ENCODE measurements at places on chromosomes 6 and 20.

DNA sequence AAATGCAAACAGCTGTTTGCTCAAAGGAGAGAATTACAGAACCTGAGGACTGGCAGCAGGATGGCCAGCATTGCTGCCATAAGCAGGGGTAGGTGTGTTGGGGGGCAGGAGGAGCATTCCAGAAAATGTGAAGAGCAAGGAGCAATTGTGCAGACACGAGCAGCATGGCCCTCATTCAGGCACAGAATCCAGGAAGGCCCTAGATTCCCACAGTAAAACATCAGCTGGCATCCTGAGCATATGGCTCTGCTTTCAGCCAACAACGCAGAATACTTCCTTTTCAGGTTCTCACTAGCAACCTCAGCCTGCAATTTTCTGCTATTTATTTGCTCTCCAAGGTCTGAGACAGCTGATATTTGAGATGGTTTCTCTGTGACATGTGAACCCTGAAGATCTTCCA lies 243.4 kb upstream of the POU3F2 start:
- DNase-seq = no peak

GRCh38 chr6:139549561-139550070 lies 175.2 kb upstream of the CITED2 start:
- no peak for DNase-seq

DNA sequence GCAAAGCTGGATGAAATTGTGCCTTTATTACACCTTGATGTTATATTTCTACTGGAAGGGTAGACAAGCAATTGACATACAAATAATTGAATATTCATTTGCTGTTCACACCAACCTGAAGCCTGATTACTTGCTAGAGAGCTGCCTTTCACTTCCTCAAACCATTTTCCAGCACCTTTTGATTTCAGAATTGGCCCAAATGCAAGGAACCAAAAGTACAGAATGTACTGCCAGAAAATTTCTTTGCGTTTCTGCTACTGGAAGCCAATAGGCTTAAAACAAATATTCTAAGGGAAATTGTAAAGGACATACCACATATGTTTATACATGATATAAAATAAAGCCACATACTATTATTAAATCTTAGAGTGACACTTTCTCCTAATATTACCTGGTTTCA lies 94.5 kb downstream of the RFPL4B start:
- no peak for DNase-seq

GRCh38 chr6:134880487-134881190 lies 69.3 kb downstream of the ALDH8A1 start:
- no peak for DNase-seq

DNA sequence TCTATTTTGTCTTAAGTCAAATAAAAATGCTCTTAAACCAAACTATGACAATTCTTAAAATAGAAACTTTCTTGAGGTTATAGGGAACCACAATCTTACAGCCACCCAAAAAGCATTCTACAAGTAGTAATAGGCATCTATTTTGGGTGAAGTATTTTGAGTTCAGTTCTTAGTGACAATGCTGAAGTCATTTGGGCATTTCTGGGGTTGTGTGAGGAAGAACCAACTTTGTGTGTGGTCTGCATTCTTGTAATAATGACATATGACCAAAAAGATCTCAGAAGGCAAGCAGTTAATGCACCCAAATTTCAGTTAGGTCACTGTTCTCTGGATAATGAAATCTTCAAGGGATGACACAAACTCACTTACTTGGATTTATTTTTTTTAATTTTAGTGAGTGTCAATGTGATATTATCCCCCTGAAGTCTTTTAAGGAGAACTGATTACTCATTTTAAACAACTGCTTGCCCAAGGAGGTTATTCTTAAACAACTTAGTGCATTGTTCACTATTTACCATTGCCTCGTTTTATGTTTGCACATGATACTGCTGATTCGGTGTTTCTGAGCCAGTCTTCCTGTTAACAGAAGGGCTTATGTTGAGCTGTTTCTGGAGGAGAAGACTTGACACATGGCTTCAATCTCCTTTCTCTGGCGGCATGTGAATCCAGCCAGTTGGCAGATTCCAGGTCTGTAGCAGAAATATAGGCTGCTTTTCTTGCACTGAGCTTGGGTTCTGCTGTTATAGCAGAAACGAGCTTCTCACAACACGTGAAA lies 618.9 kb downstream of the BCKDHB start:
- no peak for DNase-seq

DNA sequence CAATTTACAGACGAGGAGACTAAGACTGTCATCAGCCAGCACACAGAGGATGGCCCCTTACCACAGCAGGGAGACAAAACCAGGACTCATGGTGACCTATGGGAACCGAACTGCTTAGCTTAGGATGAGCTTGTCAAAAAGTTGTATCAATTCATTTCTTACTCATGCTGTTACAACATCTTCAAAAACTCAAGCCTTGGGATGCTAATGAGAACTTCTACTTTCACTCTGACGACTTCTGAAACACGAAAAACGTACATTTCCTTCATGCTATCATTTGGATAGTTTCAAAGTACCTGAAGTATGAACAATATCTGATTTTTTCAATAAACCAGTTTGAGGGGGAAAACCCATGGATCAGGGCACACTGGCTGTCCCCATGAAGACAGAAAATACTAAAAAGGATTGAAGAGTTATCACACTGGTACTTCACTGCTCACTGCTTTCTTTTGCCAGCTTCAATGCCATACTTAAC lies 31.9 kb downstream of the HIVEP2 start:
- no peak for DNase-seq

DNA sequence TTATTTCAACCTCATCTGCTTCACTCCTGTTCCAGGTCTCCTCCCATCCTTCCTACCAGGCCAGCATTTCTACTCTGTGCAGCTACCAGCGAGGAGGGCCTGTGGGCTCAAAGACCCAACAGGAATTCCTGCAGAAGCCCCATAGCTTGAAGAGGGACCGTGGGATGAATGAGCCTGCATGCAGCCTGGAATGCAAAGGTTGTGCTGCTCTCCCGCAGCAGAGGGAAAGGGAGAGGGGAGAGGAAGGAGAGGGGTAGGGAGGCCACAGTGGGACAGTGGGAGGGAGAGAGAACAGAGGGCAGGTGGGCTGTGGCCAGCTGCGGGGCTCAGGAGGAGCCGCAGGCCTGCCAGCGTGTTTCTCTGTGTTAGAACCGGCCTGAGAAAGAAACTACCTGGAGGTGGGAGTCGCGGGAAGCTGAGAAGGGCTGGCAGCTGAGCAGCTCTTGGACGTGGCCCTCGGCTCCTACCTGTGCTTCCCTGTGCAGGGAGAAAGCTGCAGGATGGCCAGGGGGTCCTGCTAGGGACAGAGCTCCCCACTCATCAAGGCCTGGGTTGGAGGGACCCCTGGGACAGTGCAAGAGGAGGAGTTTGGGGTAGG lies 66.1 kb upstream of the MLN start:
- DNase-seq = no peak

DNA sequence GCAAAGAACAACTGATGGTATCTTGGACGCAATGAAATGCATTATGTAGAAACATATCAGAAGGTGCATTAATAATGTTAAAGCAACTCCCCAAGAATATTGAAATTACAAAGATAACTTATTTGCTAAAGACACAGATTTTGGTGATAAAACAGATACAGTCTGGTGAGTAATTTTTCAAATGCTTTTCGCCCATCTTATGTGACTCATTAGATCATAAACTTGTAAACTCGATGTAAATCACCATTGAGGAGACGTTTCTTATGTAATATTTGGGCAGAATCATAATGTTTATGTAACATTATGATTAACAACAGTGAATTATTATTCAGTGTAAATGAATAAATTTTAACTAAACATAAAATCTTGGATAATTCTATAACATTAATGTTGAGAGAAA lies 608.1 kb downstream of the KIF16B start:
- DNase-seq = no peak

DNA sequence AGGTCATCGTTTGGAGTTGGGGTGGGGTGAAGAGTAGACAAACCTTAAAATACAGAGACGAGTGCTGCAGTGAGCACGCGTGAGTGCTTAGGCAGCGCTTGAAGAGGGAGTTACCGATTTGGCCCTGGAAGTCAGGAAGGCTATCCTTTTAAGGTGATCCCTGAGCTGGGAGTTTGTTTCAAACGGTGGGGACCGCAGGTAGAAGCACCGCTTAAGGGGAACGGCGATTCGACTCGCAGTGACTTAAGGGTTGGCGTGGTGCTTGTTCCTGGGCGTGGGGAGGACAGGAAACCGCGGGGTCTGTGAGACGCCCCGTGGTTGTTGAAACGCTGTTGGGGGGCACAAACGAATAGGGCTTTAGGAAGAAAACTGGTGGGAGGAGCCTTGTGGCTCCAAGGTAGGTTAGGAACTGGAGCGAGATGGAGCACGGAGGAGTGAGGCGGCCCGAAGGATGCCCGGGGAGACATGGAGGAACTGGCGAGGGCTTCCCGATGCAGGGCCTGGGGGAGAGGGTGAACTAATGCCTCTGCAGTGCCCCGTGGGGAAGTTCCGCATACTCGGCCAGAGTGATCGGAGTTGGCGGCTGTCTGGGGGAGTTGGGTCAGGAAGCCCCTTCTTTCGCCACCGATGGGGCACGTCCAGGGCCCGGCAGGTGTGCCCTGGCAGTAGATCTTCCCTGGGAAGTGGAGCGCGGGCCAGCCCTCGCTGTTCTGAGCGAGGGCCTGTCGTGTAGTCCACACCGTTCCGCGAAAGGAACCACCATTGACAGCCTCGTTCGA lies 1.3 kb upstream of the CDYL start:
- no peak for DNase-seq

GRCh38 chr6:125200941-125201340 lies 47.4 kb downstream of the TPD52L1 start:
- no peak for DNase-seq

- DNase-seq = no peak
These were observed 42.6 kb upstream of the PXDC1 start for GRCh38 chr6:3794092-3794491.

- DNase-seq = no peak
These were observed 5.4 kb downstream of the SLC22A23 start for GRCh38 chr6:3451498-3451897.

- no peak for DNase-seq
These were observed 120.6 kb upstream of the AGPAT4 start for GRCh38 chr6:161394437-161394836.

GRCh38 chr6:22455378-22455777 lies 114.0 kb upstream of the HDGFL1 start:
- DNase-seq = no peak

GRCh38 chr6:139490482-139490881 lies 116.0 kb upstream of the CITED2 start:
- peak; percentile 69 for DNase-seq

DNA sequence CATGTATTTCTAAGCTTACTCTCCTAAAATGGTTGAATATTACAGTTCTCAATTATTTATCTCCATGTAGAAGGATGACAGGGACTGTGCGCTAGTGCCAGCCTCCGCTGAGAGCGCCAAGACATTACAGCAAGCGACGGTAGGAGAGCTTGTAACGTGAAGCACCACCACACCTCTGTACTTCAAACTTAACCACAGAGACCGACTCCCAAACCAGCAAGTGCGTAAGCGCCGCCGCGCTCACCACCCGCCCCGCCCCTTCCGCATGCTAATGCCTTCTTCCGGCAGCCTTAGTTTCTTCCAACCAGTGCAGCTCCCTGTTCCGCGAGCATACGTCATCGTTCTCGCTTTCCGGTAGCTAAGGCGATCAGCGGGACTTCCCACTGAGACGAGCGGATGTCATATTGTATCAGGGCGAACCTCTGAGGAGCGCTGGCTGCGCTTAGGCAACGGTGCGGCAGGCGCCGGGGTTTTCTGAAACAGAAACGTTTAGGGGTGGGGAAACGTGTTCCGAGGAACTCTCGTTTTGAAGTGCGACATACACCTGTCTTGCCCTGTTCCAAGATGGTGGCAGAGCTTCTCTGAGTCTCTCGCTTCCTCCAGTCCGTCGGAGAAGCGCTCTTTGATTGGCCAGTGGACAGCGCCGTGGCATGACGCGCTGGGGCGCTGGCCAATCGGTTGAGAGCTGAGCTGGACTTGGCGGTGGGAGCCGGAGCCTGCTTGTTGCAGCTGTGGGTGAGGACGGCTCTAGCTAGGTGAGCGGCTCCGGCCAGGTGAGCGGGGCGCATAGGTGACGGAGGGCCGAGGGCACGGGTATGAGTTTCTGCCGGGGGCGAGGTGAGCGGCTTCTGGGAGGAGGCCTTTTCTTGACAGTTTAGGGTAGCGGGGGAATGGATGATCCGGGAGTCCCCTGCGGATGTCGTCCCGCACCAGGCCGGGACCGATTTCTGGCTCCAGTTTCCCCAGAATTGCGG lies at the start of gene SEC23B:
SEC23B (plus strand) TSS at position 723 of the 974 bp plus-strand sequence. CDS start 2,896 bp downstream, outside the sequence.
- peak; percentile 97 for DNase-seq

- no peak for DNase-seq
These were observed 222.5 kb downstream of the SYNDIG1 start for GRCh38 chr20:24691901-24692351.

GRCh38 chr6:35501784-35502183 lies 4.9 kb upstream of the TEAD3 start:
- no peak for DNase-seq

DNA sequence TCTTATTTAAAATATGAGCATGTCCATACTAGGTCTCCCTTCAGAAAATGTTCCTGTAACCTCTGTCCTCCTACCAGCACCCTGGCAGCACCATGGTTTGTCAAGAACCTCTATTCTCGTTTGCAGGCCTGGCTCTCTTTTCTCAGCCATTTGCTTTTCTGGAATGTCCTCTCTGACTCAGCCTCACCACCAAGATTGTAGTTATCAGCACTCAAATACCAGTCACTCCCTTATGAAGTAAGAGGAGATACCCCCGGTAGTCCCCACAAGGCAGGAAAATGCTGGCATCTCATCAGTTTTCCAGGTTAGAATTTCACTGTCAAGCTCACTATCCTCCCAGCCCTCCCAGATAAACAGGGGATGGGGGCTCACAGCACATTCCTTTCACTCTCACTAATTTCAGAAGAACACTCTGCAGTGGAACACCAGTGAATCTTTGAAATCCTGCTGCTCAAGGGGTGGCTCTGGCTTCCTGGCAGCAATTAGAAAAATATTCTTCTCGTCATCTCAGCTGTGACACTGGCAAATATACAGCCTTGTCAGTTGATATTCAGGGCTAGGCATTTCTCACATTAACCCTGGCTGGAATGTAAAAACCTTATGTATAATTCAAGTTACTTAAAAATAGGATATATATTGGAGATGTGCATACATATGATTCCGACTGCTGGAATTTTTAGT lies 129.2 kb downstream of the TBX18 start:
- DNase-seq = no peak

DNA sequence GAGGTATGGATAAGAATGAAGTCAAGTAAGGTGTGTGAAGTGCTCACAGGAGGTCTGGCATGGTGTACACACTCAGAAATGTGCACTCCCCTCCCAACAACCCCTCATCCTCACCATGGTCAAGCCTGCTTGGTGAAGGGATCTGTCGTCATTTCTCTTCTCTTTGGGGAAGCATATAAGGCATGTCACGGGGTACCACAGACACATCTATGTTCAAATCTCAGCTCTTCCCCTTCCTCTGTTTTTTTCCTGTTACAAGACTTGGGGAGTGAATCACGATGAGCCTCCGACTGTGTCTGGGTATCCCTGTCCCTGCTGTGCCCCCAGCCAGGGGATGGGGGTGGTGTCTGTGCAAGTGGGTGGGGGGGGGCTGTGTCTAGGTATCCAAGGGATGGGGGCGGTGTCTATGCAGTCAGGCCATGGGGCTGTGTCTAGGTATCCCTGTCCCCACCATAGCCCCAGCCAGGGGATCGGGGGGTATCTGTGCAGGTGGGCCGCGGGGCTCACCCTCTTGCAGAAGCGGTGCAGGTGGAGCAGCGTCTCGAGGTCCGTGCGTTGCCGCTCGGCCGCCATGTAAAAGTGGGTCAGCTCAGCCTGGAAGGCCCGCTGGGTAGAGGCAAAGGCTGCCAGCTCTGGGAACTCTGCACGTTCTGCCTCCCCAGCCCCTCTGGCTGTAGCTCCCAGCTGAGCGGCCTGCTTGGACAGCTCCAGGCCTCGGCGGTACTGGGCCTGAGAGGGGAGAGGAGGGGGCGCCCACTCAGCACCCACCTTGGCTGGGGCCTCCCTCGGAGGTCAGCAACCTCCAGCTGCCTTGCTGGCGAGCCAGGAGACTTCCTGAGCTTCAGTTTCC lies 43.6 kb downstream of the KIAA1755 start:
- no peak for DNase-seq

All from bone marrow (tissue), 2 donors.